ENCODE measurements at places on chromosomes 7 and 10.

DNA sequence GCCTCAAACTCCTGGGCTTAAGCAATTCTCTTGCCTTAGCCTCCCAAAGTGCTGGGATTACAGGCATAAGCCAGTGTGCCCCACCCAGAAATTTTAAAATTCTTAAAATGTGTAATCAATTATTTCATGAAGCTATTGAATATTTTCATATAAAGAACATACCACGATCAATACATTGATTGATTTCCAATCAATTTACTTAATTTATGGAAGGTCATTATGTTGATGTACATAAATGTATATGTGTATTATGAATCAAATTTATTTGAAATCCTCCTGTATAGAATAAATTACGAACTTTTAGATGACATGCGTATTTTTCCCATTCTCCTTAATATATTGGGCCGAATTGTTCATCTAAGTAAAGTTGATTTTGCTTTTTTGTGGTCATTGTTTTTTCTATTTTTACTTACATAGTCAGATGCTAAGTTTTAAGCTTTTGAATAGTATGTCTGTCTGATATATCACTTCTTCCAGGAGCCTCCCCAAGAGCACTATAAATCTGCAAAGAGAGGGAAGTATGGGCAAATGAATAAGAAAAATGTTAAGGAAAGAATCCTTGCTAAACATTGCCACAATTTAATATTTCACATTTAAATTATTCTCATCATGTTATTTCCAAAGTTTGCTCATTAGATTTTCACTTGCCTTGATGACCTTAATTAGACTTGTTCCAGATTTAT, 35.3 kb downstream of the SKIDA1 start:
- no peak for DNase-seq

GRCh38 chr10:14605231-14605925, 169.3 kb downstream of the FAM107B start:
- no peak for DNase-seq

GRCh38 chr7:117592011-117592635, 112.3 kb downstream of the CFTR start:
- no peak for DNase-seq

DNA sequence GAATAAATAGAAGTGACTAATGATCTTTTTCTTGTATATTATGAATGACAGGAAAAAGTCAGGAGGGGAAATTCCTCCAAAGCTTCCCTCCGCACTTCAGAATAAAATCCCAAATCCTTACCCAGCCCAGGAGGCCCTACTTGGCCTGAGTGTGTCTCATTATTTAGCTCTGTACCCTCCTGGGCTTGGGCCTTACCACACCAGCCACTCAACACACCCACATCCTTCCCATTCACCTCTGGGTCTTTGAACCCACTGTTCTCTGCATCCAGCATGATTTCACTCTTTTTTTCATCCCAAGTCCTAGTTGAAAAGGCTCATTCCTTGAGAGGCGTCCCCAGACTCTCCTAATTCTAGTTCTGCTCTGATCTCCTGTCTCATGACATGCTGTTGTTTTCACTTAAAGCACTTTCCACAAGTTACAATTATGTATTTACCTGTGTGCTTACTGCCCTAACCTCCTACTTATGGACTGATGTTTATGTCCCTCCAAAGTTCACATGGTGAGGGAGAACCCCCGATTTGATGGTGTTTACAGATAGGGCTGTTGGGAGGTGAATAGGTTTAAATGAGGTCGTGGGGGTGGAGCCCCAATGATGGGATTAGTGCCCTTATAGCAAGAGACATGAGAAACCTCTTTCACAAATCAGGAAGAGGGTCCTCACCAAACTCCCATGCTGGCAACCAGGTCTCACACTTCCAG, 6.4 kb downstream of the NOD1 start:
- no peak for DNase-seq

GRCh38 chr7:150420987-150421674, 29.3 kb upstream of the GIMAP8 start:
- peak; percentile 40 for DNase-seq

DNA sequence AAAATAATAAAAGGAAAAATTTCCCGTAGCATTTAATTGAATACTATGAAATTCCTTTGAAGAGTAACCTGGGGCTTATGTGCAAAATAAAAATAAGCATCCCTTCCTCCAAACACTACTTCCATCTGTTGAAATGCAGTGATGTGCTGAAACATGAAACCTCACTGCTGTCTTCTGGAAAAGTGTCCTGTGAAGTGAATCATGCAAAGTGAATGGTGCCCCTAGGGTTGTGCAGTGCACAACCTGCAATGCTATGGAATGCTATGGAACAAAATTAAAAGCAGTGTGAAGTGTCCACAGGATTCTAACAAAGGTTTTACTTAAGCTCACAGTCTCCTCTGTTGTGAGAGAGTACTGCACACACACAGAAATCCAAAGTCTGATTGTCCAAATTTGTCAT, 480.9 kb downstream of the ETV1 start:
- DNase-seq = no peak

DNA sequence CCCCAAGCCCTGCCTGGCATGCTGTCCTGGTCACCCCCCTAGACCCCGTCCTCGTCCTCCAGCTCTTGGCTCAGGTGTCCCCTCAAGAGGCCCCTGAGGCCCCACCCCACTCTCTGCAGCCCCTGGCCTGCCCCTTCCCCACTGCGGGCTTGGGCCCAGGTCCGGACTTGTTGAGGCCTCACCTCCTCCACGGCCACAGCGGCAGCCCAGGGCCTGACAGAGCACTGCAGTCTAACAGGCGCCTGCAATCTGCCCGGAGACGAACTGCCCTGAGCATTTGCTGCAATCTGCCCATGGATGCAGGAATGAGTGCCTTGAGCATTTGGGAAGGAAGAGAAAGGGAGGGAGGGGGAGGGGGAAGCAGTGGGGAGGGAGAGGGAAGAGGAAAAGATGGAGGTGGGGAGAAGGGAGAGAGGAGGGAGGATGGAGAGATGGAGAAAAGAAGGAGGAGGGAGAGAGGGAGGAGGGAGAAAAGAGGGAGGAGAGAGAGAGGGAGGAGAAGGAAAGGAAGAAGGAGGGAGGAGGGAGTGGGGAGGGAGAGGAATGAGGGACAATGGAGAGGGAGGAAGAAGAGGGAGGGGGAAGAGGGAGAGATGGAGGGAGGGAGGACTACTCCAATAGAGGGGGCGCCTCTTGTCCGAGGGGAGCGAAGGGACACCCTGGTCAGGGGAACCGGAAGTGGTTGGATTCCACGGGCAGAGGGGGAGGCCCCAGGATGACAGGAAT, 73.9 kb downstream of the PDGFA start:
- no peak for DNase-seq

DNA sequence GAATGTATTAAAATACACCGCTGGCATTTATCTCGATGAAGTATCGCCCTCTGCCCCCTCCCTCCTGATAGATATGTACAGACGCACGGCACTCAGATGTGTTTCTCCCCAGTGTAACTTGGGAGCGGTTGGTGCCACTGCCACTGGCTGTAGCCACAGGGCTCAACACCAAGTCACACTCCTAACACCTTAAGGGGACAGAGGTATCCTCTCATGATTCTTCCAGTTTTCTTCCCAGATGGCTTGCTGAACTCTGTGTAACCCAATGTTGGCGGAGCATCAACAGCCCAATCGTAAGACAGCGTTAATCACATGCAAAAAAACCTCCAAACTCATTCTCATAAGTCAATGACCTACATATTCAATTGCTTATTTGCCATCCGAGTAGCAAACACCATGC, 35.5 kb downstream of the CTBP2 start:
- no peak for DNase-seq

DNA sequence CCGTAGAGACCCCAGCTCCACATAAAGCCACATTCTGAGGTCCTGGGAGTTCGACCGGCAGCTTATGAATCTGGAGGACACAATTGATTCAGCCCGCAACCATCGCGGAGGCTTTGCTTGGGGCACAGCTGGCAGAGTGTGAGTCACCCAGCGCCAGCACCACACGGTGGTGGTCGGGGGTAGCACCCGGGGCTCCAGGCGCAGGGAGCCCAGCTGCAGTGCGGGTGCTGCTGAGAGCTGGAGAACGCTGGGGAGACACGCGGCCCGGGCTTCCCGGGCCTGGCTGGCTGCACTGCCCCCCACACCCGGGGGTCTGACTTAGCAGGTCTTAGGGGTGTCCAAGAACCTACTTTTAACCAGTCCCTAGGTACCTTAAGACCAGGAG, 87.9 kb downstream of the PAXIP1 start:
- DNase-seq = no peak

GRCh38 chr7:5457245-5457735, 33.7 kb upstream of the TNRC18 start:
- DNase-seq = no peak

GRCh38 chr7:23759671-23760391, 49.8 kb downstream of the STK31 start:
- no peak for DNase-seq

DNA sequence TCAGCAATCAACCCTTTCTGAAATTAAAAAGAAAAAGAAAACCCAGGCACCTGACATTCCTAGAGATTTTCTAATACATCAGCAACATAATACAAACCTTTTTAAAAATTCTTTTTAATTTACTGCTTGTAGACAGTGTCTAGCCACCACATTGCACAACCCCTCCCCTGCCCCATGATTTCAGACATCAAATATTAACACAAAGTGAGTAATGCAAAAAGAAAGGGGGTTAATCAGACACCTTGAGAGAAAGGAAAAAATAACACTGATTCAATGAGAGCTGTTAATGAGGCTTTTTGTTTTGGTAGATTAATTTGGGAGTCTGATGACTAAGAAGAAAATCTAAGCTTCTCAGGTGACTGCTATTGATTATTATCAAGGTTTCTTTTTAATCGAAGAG, 55.3 kb downstream of the SLC25A13 start:
- no peak for DNase-seq

GRCh38 chr7:147096629-147097028, 980.0 kb downstream of the CNTNAP2 start:
- no peak for DNase-seq

DNA sequence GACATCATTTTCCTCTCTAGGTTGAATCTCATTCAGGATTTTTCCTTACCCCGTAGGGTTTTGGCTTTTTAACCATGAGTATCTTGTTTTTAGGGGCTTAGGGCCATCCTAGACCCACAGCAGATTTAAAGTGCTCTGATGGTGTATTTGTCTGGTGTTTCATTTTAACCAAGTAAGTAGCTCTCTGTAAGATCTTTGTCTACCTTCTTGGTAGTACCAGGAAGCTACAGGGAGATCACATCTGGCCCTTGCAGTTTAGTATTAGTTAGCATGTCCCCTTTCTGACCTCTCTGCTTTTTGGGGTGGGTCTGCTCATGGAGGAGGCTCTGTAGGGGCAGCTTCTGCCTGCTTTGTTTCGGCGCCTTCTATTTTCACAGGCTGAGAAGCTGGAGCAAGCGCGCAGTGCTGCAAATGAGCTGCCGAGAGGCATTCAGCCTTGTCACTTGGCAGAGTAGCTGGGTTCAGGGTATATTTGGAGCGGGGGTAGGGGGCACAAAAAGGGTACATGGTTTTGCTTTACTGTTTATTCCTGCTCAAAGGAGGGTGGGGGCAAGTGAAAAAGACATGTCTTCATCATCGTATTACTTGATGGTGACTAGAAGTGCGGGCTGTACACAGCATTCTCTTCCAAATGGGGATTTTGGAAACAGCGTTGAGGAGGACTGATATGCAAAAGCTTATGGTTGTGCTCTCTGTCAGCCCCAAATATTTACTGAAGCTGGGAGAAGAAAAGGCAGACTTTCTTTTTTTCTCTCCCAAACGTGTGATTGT, 146.3 kb downstream of the CELF2 start:
- DNase-seq = no peak

- DNase-seq = no peak
Observed at GRCh38 chr7:20013536-20013935, 203.6 kb downstream of the MACC1 start.

DNA sequence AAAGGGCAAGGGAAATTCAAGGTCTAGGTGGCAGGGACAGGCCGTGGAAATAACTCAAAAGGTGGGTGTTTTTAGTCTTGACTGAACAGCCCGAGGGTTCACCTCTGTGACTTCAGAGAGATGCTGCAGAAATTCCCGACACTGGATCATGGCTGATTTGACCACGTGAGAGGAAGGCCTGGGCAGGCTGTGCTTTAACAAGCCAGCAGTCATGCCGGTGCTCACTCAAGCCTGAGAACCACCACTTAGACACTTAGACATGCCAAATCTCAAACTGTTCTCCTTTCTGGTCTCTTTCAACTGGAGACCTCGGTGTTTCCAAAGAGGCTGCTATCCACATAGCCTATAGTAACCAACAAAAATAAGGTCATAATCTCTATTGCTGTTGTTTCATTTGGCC, 15.4 kb downstream of the TECTB start:
- no peak for DNase-seq

GRCh38 chr7:55966851-55967250, 2.5 kb downstream of the NIPSNAP2 start:
- no peak for DNase-seq

DNA sequence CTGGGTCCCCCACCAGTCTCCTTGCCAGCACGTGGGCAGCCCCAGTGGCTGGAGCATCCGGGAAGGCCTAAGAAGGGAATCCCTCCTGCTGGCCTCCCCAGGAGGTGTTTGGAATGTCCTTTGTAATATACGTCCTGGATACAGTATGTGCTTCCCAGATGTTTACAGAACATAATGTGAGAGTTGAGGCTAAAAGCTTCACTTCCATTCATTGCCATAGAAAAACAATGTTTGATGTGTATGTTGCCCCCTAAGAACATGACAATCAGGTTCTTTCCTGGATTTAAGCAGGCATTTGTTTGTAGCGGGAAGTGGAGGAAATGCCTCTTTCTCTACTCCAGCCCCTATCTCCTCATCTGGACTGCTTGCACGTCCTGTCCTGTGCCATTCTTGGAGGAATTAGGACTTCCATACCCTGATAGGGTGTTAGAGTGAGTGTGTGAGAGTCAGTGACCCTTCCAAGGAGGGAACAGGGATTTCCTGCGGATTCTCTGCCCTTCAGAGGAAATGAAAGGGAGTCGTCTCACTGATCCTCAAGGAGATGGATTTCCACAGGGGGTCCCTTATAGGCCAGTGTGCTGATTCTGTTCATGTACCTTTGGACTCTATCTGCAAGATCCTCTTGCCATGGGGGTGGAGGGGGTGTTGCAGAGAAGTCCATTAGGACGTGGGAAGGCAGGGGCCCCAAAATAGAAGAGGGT, 1.2 kb downstream of the IGFBP1 start:
- DNase-seq = no peak

All from AG09319 (cell line).